ENCODE measurements at places on chromosomes 12 and 14. TPM values are rescaled to one million over a fixed set of nuclear protein-coding genes. Genes with fewer than 3 reads are reported as not detected.
A peak's percentile ranks its signal among the peaks of the same experiment; 100 is the strongest.

DNA sequence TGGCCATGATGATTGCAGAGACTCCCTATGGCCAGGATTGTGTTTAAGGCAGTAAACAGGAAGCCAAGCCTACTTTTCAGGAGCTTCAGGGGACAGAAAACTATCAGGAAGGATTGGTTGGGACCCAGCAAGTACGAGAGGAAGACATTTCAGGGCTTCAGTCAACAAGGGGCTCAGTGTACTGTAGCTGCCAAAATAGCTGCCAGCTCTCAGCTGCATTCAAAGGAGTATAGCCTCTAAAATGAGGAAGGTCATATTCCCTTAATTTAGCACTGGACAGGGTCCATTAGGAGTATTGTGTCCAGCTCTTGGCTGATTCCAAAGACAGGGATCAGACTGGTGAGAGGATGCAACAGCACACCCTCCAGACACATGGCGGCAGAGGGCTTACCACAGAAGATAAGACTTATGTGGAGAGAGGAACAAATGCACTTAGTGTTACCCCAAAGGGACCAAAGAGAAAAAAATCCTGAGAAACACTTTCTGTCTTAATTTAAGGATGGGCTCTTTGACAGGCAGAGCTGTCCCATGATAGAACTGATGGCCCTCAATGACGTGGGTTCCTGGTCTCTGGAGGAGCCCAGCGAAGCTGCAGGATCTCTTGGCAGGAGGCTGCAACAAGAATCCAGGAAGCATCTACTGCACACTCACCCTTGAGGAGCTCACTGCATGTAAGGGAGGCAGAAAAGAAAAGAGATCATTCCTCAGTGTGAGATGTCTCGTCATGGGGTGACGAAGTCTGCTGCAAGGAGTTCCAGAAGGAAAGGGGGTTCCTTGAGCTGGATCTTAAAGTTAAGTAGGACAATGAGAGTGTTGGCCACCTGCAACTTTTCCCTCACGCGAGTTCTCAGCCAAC lies 14.8 kb downstream of the BDKRB1 start:
- H3K4me1 ChIP-seq: peaks cover 17% of the 10 kb centered on the region
- no peaks in the 10 kb centered on the region for H3K36me3 ChIP-seq
- DNase-seq: no peak
- H3K27me3 ChIP-seq: no peaks in the 10 kb centered on the region
- no peak overlapping the region for H3K27ac ChIP-seq
- H3K4me3 ChIP-seq: no peak overlapping the region

- H3K4me3 ChIP-seq: no peak overlapping the region
- peaks cover 3% of the 10 kb centered on the region for H3K4me1 ChIP-seq
- DNase-seq: peak; percentile 48
- H3K36me3 ChIP-seq: no peaks in the 10 kb centered on the region
Observed at GRCh38 chr12:51686727-51687126, 95.7 kb downstream of the SCN8A start.

DNA sequence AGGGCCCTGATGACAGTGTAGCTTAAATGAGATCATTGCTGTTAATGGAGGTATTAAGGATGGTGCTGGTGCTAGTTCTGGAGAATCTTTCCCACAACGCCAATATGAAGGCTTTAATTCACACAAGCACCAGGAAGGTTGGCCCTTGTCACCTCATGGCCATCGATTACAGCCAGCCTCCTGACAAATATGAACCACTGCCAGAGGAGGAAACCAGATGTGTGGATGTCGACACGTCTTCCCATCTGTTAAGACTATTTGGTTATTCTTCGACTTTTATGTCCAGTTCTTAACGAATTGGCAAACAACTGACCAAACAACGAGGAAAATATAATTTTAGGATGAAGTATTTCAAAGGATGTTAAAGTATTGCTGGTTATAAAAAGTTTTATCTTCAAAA lies 79.5 kb downstream of the PIK3C2G start:
- no peaks in the 10 kb centered on the region for H3K4me1 ChIP-seq
- no peak overlapping the region for H3K4me3 ChIP-seq
- no peak overlapping the region for H3K27ac ChIP-seq
- no peaks in the 10 kb centered on the region for H3K27me3 ChIP-seq
- H3K36me3 ChIP-seq: no peaks in the 10 kb centered on the region

DNA sequence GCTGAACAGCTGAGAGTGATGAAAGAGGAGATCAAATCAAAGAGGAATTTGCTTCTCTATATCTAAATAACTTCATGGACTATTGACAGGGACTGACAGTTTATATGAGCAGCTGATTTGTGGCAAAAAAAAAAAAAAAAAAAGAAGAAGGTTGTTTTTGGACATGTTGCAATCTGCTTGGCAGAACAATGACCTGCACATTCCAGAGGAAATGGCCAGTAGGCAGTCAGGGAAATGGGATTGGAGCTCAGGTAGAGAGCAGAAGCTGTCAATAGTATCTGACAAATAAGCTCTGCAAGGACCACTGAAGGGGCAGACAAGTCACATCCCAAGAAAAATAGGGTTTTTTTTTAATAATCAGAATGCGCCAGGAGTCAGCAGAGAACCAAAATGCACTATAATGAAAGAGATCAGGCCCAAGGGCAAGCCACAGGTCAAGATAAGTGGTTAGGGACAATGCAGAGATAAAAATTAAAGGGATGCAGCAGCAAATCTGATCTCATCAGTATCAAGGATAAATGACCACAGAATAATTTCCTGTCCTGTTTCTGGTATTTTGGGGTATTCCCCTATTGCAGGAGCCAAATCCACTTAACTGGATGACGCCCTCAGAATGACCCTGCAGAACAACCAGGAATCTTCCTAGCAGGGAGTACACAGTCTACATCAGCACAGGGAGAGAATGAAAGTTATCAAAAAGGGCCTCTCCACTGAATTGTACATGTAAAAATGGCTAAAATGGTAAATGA lies 22.6 kb upstream of the DUSP16 start:
- no peak overlapping the region for H3K4me3 ChIP-seq
- no peaks in the 10 kb centered on the region for H3K4me1 ChIP-seq
- no peak overlapping the region for H3K27ac ChIP-seq
- no peaks in the 10 kb centered on the region for H3K36me3 ChIP-seq
- no peak for DNase-seq

GRCh38 chr12:87201598-87201997 lies 827.6 kb downstream of the C12orf50 start:
- H3K27ac ChIP-seq: no peak overlapping the region
- H3K36me3 ChIP-seq: no peaks in the 10 kb centered on the region
- H3K4me3 ChIP-seq: no peak overlapping the region
- no peaks in the 10 kb centered on the region for H3K27me3 ChIP-seq
- H3K4me1 ChIP-seq: peaks cover 9% of the 10 kb centered on the region

DNA sequence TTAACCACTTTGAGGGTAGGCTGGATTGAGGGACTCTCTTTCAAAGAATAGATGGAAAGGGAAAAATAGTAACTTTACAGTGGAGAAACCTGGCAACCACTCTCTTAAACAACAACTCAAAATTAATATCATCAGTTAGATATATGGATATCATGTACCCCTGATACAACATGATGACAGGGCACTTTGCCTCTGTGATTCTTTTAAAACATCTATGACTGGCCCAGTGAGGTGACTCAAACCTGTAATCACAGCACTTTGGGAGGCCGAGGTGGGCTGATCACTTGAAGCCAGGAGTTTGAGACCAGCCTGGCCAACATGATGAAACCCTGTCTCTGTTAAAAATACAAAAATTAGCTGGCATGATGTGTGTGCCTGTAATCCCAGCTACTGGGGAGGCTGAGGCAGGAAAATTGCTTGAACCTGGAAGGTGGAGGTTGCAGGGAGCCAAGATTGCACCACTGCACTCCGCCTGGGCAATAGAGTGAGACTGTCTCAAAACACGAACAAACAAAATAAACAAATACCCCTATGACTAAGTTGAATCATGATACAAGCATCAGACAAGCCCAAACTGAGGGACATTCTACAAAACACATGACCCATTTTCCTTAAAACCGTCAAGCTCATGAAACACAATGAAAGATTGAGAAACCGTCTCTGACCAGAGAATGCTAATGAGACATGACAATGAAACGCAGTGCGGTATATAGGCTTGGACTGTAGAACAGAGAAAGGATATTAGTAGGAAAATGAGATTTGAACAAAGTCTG lies 26.4 kb upstream of the SLC7A8 start:
- no peaks in the 10 kb centered on the region for H3K4me1 ChIP-seq
- no peak overlapping the region for H3K4me3 ChIP-seq
- H3K27me3 ChIP-seq: no peaks in the 10 kb centered on the region
- H3K36me3 ChIP-seq: no peaks in the 10 kb centered on the region
- DNase-seq: no peak
- H3K27ac ChIP-seq: no peak overlapping the region

- DNase-seq: no peak
- no peaks in the 10 kb centered on the region for H3K27me3 ChIP-seq
- H3K4me3 ChIP-seq: no peak overlapping the region
- H3K36me3 ChIP-seq: no peaks in the 10 kb centered on the region
- H3K27ac ChIP-seq: no peak overlapping the region
Observed at GRCh38 chr12:29278673-29279420, 102.1 kb downstream of the ERGIC2 start.

Gene TAS2R31
- total RNA-seq: 1.3 TPM

Gene CLEC1A
- not detected for total RNA-seq

Gene CSRNP2
- 19.0 TPM for total RNA-seq

Gene HSPA2
- total RNA-seq: 2.4 TPM
